ENCODE measurements at places on chromosomes 13 and 19.

DNA sequence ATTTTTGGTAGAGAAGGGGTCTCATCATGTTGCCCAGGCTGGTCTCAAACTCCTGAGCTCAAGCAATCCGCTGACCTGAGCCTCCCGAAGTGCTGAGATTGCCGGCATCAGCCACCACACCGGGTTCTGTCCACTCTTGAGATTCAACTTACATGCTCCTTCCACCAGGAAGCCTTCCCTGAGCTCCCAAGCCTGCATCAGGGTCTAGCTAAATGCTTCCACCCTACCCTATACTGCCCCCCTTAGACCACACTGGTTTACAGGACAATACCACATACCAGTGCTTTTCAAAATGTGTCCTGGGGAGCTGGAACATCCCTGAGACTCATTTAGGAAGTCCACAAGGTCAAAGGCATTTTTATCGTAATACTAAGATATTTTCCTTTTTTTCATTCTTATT, 15.1 kb upstream of the CACNG8 start:
- no peak for DNase-seq

DNA sequence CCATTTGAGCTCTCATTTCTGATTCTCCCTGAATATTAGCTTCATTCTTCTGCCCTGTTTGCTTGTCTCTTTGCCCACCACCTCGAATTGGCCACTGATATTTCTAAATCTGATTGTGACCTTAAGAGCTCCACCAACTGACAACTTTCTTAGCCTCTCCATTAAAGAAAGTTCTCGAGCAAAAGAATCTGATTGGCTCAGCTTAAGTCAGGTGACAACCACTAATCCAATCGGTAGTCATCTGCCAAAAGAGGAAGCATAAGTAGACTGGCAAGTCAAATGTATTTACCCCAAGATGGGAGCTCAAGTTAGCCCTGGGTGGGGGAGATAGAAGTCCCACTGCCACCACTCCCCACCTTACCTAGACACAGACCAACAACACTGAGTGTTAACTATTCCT, 41.5 kb downstream of the NOTCH3 start:
- no peak for DNase-seq

- no peak for DNase-seq
Measured at GRCh38 chr13:95931300-95932025, 121.7 kb downstream of the UGGT2 start.

DNA sequence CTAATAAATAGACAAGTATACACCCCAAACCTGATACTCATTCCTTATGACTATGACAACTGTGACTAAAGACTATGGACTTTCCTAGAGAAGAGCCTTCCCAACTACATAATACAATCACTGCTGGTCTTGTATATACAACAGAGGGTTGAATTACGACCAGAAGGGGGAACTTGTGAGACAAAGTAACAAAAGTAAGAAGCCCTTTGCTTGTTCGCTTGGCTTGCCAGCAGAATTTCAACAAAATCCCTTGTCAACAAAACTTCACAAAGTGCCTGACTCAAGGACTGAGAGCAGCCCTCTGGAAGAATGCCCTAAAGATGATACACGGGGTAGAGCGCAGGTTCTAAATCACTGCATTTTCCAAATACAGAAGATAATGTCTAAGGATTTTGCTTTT, 99.4 kb downstream of the WASF3 start:
- no peak for DNase-seq

- peak; percentile 53 for DNase-seq
Measured at GRCh38 chr19:13841086-13841961, 35.6 kb upstream of the NANOS3 start.

DNA sequence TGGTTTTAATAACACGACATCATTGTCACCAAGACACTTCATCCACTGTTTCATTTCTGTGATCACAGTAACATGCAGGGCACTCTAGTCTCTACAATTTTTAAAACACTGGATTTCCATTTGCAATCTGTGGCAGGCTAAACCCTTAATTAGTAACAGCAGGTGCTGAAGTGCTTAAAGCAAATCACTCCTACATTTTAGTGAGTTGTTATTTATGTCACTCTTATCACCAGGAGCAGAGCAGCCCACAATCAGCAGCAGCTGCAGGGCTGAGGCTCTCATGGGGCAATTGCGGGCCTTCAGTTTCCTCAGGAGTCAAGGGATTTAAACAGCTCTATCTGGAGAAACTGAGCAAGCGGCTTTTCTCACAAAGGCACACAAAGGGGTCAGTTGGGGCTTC, 1.6 kb downstream of the SOHLH2 start:
- no peak for DNase-seq

DNA sequence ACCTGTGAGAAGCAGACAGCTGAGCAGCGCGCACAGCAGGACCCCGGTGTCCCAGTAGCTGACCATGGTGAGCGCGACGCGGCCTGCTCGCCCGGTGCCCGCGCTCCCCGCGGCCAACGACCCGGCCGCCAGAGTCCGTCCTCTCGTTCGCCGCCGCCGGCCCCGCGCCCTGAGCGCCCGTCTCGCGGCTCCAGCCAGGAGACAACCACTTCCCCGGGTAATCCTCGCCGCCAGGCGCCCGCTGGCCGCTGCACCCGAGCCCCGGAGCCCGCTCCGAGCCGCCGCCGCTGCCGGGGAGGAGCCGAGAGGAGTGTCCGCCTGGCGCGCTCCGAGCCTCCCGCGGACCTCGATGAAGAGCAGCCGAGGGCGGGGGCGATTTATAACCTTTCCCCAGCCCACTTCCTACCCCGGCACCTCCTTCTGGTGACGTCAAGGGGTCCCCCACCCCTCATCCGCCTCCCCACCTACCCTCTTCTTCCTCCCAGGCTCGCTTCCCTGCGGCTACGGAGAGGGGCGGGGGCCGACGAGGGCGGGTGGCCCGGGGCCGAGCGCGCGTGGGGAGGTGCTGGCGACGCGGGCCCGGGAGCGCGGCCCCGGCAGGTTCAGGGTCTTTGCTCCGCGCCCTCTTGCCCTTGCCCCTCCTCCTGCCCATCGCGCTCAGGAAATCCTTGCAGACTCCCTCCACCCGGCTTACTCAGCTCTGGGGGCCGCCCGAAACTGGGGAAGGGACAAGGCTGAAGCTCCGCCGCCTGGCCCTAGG, at the start of gene FLT1:
FLT1 (minus strand) TSS at position 351 of the 760 bp plus-strand sequence; CDS start at position 66, 285 bp downstream.
- peak; percentile 49 for DNase-seq

DNA sequence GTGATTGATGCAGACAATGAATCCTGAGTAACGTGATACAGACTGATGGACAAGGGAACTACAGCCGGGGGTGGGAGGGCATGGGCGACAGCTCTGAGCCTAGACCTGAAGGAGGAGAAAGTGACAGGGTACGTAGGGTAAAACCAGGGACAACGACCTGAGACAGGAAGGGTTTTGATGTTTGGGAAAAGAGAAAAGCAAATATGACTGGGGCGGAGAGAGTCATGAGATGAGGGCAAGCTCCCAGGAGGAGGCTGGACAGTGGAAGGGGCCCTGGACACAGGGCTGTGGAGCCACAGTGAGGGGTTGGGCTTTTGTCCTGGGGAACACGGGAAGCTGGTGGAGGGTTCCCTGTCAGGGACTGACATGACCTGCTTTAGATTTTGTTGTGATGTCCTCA, 34.2 kb downstream of the ZNF611 start:
- no peak for DNase-seq

- peak; percentile 51 for DNase-seq
Measured at GRCh38 chr13:40662866-40663265, 3.6 kb downstream of the FOXO1 start.

DNA sequence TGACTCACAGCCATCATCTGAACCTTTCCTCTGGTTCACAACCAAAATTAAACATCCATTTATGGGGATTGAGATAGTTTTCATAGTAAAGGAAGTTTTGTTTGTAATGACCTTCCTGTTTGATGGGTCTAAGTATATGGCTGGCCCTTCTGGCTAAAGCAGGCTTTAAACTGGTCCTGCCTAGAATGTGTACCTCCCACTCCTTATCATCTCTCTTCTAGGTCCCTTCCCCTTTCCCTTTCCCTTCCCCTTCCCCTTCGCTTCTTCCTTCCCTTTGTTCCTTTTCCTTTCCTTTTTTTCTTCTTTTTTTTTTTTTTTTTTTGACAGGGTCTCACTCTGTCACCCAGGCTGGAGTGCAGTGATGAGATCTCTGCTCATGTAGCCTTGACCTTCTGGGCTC, 35.6 kb downstream of the BBC3 start:
- DNase-seq, result no peak

GRCh38 chr13:62933809-62934208, 1518.2 kb upstream of the PCDH20 start:
- DNase-seq, result no peak

DNA sequence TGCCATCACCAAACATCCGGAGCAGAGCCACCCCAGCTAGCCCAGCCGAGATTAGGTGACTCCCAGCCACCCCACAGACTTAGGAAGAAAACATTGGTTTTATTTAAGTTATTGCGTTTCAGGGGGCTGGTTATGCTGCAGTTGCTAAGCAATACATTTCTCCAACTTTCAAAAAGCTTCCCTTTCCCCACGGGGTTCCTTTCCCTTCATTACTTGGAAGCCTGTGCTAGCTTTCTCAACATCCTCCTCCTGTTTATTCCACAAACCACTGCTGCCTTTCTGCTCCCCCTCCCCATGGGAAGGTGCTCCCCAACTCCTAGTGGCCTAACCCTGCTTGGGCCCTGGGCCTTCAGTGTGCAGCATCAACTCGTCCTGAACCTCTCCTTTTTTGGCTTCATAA, 52.6 kb downstream of the CDADC1 start:
- no peak for DNase-seq

DNA sequence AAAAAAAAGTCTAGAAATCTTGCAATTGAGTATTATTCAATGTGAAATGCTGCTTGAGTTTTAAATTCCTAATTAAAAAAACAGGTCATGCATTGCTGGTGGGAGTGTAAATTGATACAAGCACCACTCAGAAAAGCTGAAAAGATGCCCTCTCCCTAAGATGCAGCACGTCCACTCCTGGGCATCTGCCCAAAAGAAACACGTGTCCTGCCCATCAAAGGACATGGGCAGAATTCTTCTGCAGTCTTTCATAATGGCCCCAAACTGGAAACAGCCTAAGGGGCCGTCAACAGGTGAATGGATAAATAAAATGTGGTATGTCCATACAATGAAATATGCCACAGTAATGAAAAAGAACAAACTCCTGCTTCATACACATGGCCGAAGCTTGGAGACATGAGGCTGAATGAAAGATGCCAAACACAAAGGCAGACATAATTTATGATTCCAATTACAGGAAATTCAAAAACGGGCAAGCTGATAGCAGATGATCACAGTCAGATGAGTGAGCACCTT, 7.8 kb downstream of the POU2F2 start:
- DNase-seq, result no peak

- DNase-seq, result no peak
Measured at GRCh38 chr13:40588101-40588500, 78.3 kb downstream of the FOXO1 start.

GRCh38 chr13:92573467-92574057, 653.0 kb upstream of the GPC6 start:
- DNase-seq, result no peak

- DNase-seq, result no peak
Measured at GRCh38 chr19:43778651-43779050, 2.1 kb downstream of the KCNN4 start.

GRCh38 chr13:20340136-20340758, 108.1 kb upstream of the GJB6 start:
- no peak for DNase-seq

- no peak for DNase-seq
Measured at GRCh38 chr13:20217168-20217567, 15.0 kb downstream of the GJB6 start.

GRCh38 chr13:25683056-25683455, 311.3 kb downstream of the ATP8A2 start:
- DNase-seq, result no peak

- DNase-seq, result peak; percentile 31
Measured at GRCh38 chr19:7004313-7004931, 16.8 kb downstream of the MBD3L2B start.

DNA sequence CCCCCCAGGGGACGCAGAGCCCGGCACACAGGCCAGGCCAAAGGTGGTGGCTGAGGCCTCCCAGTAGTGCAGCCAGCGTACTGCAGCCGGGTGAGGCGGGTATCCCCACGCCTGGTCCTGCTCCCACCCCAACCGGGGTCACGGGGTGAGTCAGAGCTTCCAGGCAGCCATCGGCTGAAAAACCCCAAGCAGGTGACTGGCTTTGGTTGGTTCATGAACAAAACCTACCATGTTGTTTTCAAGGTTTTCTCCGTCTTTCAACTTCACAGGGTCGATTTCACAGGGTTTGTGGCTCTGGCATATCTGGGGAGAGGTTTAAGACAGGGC, 42.1 kb upstream of the C13orf46 start:
- DNase-seq, result peak; percentile 20

DNA sequence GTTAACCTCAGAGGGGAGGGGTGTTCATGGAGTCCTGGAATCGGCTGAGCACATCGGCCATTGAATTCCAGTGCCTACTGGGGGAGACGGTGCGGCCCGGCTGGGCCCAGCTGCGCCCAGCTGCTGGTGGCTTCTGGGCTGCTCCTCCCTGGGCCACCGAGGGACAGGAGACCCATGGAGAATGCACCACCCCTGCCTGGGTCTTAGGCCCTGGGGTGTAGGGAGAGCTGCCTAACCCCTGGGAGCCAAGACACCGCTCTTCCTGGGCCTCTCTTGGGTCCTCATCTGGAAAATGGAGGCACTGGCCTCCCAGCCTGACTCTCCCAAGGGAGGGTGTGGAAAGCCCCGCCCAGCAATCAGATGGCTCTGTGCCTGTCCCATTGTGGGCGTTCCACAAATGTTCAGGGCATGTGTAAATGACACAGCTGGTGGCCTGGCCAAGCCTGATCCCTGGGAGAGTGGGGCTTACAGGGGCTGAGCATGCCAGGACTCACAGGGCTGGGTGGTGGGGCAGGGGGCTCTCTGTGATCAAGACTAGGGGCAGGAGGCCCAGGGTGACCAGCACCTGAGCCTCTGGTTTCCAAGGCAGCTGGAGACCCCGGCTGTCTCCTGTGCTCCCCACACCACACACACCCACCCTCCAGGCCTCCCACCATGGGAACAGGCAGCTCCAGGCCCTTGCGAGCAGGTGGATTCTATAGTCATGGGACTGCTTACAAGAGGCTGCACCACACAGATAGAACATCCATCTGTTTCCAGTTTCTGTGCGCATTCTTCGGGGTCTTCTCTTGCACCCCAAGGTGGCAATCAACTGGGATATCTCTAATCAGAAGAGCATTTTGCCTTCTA, 150.9 kb downstream of the URI1 start:
- no peak for DNase-seq

DNA sequence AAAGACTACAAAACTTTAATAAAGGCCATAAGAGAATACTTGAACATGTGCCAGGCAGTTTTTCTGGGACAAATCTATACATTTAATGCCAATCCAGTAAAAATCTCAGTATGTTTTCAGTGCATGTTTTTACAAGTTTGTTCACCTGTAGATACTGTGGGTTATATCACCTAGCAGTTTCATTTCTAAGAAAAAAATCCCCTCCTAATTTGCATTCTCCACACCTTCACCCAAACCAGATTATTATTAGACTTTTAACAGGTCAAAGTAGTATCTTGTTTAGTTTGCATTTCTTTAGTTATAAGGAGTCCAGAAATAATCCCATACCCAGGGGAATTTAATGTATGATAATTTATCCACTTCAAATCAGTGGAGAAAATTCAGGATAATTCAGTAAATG, 17.0 kb upstream of the LPAR6 start:
- DNase-seq, result no peak
